ENCODE measurements at places on chromosomes 7 and 10. TPM values are rescaled to one million over a fixed set of nuclear protein-coding genes. Genes with fewer than 3 reads are reported as not detected.

Gene ITPRID1
- not detected for total RNA-seq

Gene ACBD7
- total RNA-seq: 0.79 TPM

Gene ETV1
- 28.7 TPM for total RNA-seq

Gene GPER1
- total RNA-seq: 3.6 TPM

Gene PLEKHA1
- total RNA-seq: 9.0 TPM

Gene SLK
- 57.7 TPM for total RNA-seq

Gene CPED1
- 36.9 TPM for total RNA-seq

Gene TUBB8
- total RNA-seq: not detected

Gene TLX1
- total RNA-seq: not detected

Gene AMPH
- total RNA-seq: 3.0 TPM

Gene RAB19
- total RNA-seq: not detected

Gene FFAR4
- not detected for total RNA-seq

Gene SORCS1
- total RNA-seq: not detected

Gene CDK5
- 29.6 TPM for total RNA-seq

Gene MYH16
- total RNA-seq: not detected

Gene TMEM225B
- 1.3 TPM for total RNA-seq

Gene CCL26
- 1.4 TPM for total RNA-seq
